CD4-positive, alpha-beta memory T cell (primary cell): ENCODE measurements at places on chromosomes 7 and 10.

GRCh38 chr10:33612551-33612950, 278.1 kb upstream of the NRP1 start:
- DNase-seq = no peak

GRCh38 chr10:33493978-33494377, 159.5 kb upstream of the NRP1 start:
- no peak for DNase-seq

DNA sequence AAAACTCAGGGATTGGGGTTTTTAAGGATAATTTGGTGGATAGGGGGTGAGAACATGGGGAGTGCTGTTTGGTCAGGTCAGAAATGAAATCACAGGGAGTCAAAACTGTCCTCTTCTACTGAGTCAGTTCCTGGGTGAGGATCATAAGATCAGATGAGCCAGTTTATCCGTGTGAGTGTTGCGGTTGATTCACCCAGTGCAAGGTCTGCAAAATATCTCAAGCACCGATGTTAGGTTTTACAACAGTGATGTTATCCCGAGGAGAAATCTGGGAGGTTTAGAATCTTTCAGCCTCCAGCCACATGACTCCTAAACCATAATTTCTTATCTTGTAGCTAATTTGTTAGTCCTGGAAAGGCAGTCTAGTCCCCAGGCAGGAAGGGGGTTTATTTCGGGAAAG, 31.7 kb upstream of the AGR2 start:
- no peak for DNase-seq

- DNase-seq = no peak
Observed at GRCh38 chr10:61183967-61184366, 240.0 kb upstream of the RHOBTB1 start.

DNA sequence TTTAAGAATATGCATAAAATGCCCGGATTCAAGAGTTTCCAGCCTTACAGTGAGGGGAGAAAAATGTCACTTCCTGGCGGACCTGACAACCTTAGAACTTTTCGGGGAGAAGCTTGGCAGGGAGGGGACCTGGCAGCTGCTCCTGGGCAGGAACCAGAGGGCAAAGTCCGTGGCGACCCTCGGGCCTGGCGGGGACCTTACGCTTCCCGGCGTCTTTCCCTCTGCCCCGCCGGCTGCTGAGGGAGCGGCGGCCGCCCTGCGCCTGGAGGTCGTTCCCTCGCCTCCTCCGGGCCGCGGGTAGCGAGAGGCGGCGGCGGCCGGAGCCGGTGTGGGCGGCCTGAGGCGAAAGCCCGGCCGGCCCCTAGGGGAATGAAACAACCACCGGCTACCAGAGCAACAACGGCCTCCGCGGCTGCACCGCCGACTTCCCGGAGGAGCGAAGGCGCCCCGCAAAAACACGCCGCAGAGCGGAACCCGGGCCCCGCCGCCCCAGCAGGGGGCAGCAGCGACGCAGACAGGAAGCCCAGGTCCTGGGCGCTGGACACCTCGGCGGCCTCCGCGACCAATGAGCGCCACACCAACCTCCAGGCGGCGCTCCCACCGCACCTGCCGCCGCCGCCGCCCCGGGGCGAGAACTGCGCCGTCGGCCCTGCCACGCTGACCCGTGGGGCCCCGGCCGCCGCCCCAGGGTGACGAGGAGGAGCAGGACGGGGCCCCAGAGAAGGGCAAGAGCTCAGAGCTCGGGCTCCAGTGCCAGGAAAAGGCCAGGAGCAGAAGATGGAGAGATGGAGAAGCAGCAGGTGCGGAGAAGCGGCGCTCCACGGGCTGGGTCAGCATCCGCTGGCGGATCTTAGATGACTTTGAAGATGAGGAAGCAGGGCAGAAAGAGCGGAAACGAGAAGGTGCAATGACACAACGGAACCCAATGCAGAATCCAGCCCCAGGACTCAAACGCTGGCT, 10.5 kb upstream of the ACSM6 start:
- DNase-seq = peak; percentile 43

- no peak for DNase-seq
Observed at GRCh38 chr10:101122270-101123084, 8.6 kb upstream of the TLX1 start.

GRCh38 chr10:129108378-129108777, 358.7 kb upstream of the MGMT start:
- DNase-seq = no peak

DNA sequence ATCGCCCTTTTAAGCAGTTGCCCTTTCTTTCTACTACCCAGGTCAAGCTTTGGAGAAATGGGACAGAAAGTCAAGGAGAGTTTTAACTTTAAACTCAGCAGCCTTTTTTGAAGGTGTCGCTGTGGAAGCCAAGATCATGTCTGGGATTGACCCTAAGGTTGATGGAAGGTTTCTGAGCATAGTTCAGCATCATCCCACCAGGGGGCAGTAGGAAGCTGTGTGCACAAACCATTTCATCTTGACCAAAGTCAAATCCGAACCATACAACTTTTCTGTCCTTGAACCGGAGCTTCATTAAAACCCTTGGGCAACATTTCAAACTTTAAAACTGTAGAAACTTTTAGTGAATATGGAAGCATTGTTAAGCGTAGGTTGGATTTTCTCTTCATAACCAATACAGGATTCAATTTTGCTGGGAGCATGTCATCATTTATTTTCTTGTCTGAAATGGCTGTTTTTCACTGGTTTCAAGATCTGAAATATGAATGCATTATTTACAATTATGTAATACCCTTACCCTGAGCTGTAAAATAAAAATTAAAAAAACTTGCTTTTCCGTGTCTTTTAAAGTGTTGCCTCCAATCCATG, 214.4 kb upstream of the KIAA1217 start:
- no peak for DNase-seq

DNA sequence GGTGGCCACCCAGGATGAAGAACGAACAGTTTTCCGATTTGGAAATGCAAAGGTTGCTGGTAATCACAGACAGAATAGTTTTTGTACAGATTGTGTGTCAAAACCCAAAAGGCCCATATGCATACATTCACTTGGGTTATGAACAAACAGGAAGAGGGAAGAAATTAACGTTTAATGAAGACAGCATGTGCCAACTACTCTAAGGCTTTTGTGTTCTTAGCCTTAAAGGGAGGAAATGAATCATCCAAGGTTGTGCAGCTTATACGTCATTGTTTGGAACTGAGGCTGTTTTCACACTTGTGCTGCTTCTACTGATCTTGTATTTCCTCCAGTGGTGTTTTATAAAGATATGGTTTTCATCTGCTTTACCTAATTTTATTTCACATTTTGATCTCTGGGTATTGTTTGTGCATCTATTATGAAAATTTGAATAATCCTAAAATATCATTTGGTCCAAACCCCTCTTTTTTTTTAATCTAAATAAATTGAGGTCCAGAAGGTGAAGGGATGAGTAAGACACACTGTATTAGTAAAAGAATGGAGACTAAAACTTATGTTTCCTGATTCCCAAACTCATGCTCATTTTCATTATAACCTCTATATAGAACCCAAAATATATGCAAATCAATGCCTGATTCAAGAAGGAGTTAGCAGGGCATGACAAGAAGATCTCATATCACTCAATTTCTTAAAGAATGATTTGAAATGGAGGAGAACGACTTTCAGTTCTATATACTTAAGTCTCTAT, 373.1 kb downstream of the THSD7A start:
- no peak for DNase-seq

DNA sequence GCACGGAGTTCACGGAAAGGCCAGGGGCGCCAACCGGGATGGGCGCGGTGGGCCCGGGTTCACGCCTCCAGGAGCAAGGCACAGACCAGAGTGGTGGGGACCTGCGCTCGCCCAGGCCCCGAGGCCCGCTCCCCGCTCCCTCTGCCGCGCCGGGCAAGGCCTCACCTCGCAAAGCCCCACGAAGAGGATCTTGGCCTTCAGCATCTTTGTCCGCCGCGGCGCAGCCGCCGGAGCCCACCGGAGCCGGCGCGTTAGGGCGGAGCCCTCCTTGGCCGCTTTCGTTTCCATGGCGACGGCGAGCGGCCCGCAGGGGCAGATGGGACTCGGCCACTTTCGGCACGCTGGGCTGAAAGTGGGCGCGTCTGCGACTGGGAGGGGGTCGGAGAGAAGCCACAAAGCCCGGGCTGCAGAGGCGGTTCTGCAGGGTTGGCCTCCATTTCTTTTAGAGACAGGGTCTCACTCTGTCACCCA, 944.4 kb upstream of the ZNF722 start:
- no peak for DNase-seq

DNA sequence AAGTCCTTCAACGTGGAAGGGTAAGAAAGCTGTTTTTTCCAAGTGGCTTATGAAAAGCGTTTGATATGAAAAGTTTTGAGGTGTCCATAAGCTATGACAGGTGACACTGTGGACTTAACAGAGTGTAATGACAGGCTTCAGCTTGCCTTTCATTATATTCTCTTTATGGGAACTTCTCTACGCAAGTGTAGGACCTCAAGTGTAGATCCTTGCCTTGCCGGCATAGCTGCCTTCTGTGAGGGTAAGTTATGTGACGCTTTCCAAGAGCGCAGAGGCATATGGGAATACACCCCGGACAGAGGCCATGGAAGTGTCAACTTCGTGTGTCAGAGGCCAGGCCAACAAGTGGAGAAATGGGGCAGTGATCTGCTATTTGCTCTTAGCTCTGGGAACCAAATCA, 91.9 kb downstream of the GALNT11 start:
- DNase-seq = no peak

- DNase-seq = peak; percentile 88
Observed at GRCh38 chr10:119872860-119873681, 428 bp upstream of the MCMBP start.

DNA sequence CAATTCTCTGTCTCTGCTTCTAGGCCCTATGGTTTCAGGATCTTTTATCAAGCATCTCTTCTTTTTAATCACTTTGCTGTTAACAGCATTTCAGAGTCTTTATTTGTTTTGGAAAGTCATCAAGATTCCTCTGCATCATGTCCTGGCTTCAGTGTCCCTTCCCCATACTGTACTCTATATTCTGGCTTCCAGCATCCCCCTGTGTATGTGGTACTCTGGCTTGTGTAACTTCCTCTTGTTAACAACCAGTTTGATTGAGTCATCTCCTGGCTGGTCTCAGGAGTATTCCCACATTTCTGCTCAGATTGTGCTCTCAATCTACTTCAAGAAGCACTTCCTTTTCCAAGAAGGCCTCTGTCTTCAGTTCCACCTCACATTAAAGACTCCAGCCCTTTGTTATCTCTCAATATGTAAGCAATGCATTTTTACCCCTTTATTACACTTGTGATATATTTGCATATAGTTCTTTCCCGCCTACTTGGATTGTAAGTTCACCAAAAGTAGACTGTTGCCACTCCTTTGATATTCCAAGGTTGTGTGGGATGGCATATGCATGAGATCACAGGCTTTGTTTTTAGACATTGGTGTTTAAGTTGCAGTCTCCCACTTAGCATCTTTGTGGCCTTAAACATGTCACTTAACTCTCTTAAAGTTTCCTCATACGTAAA, 15.1 kb upstream of the ATE1 start:
- no peak for DNase-seq

- DNase-seq = no peak
Observed at GRCh38 chr7:100682228-100682741, 8.7 kb downstream of the GNB2 start.

GRCh38 chr7:79340212-79340611, 113.3 kb downstream of the MAGI2 start:
- DNase-seq = no peak

- DNase-seq = no peak
Observed at GRCh38 chr7:96306385-96307125, 15.3 kb downstream of the SLC25A13 start.

- no peak for DNase-seq
Observed at GRCh38 chr7:36198854-36199266, 45.8 kb downstream of the EEPD1 start.

GRCh38 chr7:151936207-151936606, 20.0 kb upstream of the GALNTL5 start:
- peak; percentile 64 for DNase-seq

DNA sequence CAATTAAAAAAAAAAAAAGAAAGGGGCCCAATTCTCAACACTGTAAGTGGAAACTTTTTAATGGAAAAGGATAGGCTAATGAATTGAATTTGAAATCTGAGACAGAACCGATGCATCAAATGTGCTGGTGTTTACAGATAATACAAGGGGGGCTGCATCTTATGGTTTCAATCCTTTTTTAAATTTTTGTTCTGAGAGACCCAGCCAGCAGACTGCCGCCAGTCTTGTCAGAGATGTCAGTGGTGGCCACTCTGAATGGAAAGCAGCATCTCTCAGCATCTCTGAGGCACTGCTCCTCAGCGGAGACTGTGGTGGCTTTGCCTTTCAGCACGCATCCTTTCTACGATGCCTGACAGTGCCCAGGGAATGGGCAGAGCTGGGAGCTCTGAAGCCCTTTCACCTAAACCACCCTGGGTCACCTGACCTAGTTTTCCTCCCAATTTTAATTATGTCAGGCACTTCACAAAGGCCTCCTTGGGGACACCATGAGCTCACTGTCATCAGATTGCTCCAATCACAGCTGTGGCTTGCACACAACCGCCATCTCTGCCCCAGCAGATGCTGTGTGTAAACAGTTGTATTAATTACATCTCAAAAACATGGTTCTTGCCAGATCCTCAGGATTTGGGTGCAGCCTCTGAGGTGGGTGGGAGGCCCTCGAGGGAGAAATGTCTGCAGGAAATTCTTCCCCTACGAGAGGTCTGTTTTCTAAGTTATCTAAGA, 81.2 kb downstream of the EGFR start:
- DNase-seq = no peak

DNA sequence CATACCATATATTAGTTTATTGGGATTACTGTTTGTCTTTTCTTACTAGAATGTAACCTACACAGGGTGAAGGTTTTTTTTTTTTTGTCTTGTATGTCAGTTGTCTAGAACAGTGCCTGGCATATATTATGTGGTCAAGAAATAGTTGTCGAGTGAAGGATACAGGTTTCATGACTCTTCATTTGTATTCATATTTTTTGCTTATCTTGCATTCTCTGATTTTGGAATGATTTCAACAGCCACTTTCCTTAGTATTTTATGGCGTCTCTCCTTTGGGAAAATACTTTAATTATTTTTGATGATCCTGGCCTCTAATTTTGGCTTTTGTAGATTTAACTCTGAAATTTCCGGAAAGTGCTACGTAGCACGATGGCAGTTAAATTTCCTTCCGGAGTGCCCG, 12.4 kb downstream of the RBM33 start:
- no peak for DNase-seq

- DNase-seq = no peak
Observed at GRCh38 chr7:120334475-120334874, 61.5 kb downstream of the KCND2 start.

GRCh38 chr10:114631090-114631665, 26.9 kb downstream of the ABLIM1 start:
- DNase-seq = no peak

GRCh38 chr7:991729-992656, 9.0 kb downstream of the CYP2W1 start:
- DNase-seq = no peak

GRCh38 chr10:26743091-26743490, 45.6 kb downstream of the PDSS1 start:
- DNase-seq = no peak

GRCh38 chr10:124636271-124636995, 107.7 kb downstream of the FAM53B start:
- peak; percentile 47 for DNase-seq
